ENCODE measurements at places on chromosomes 7 and 10.
A peak's percentile ranks its signal among the peaks of the same experiment; 100 is the strongest.

DNA sequence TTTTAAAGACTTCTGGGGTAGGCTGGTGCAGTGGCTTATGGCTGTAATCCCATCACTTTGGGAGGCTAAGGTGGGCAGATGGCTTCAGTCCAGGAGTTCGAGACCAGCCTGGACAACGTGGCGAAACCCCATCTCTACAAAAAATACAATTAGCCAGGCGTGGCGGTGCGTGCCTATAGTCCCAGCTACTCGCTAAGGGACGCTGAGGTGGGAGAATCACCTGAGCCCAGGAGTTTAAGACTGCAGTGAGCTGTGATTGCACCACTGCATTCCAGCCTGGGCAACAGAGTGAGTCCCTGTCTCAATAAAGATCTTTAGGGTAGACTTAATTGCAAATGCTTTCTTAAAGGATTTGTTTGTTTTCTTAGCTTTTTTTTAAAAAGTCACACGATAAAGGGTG is 29.3 kb downstream of the PTPN12 start:
- DNase-seq = no peak

- no peak for DNase-seq
These were observed 716.5 kb downstream of the INHBA start for GRCh38 chr7:40986351-40986873.

DNA sequence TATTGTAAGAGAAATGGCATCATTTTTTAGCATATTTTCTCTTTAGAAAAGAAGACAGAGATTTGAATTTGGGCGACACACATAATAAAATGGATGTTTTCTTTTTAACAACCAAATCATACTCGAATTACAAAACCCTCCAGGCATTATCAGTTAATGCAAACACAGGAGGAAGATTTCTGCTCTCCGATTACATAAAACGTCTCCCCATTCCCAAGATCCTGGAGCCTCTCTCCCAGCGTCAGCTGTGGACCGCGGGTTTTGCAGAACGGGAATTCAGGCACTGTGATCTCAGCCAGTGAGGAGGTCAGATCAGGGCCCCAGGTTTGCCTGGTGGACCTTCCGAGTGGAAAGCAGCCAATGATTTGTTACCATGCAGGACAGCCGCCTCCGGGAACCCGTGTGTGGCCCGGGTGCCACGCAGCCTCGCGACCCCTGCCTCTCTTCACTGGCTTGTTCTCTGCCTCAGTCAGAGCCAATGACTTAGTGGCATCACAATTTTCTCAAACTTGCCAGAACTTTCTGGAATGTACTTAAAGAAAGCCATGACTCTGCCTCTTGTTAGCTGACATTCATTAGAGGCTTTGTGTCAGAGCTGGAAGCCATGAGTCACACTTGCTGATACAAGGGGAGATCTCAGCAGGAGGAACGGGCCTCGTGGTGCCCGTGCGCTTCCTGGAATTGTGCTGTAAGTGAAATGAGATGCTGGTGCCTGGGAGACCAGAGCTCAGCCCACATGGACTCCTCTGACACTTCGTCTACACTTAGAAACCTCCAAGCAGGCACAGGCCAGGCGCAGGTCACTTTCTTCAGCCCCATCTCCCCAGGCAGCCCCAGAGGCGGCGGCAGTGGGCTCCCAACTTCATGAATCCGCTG is 246.1 kb downstream of the KLF6 start:
- DNase-seq = no peak

- no peak for DNase-seq
These were observed 310.9 kb upstream of the ZNF32 start for GRCh38 chr10:43959364-43960134.

DNA sequence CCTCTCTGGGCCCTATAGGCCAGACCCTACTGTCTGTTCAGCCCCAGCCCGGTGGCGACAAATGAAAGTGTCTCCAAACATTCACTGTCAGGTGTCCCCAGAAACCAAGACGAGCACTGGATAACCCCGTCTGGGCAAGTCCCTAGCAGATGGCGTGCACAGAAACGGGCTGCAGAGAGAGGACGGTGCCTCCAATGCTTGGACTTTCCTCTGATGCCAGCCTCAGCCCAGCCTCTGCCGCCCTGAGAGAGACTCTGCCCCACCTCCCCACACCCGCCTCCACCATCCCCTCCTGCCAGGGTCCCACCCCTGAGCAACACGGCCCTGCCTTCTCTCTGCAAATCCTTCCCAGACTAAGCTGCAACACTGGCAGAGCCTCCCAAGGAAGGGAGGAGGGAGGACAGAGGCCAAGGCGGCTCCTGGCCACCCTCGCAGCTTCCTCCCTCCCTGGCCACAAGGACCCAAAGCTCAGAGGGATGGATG is 7.4 kb upstream of the LFNG start:
- DNase-seq = no peak

DNA sequence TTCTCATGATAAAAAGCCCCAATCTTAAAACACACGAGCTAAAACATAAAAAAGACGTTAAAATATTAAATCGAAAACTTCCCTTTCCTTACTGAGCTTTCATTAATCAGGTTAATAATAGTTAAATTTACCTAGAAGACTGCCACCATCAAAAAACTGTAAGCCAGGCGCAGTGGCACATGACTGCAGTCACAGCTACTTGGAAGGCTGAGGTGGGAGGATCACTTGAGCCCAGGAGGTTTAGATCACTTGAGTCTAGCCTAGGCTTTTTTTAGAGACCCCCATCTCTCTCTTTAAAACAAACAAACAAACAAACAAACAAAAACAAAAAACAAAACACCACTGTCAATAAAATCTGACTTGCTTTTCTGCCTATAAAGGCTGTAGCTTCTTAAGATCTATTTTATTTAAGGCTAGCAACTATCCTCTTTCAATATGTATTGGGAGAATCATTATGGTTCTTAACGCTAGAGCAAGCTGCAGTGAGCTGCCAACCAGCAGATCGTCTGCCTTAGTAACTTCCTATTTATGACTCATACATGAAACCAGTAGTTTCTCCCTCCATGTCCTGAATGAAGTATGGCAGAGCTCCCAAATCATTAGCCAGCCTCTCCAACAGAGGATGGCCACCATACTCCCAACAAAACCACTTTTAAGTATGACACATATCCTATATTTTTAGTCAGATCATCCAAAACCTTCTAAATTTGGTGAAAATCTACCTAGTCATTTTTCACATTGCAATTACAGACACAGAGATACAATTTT is 163.7 kb downstream of the SRPK2 start:
- DNase-seq = peak; percentile 23

GRCh38 chr10:88995156-88995876 is 4.7 kb downstream of the FAS start:
- DNase-seq = no peak

GRCh38 chr7:107779647-107780099 is 23.4 kb downstream of the SLC26A3 start:
- DNase-seq = no peak

DNA sequence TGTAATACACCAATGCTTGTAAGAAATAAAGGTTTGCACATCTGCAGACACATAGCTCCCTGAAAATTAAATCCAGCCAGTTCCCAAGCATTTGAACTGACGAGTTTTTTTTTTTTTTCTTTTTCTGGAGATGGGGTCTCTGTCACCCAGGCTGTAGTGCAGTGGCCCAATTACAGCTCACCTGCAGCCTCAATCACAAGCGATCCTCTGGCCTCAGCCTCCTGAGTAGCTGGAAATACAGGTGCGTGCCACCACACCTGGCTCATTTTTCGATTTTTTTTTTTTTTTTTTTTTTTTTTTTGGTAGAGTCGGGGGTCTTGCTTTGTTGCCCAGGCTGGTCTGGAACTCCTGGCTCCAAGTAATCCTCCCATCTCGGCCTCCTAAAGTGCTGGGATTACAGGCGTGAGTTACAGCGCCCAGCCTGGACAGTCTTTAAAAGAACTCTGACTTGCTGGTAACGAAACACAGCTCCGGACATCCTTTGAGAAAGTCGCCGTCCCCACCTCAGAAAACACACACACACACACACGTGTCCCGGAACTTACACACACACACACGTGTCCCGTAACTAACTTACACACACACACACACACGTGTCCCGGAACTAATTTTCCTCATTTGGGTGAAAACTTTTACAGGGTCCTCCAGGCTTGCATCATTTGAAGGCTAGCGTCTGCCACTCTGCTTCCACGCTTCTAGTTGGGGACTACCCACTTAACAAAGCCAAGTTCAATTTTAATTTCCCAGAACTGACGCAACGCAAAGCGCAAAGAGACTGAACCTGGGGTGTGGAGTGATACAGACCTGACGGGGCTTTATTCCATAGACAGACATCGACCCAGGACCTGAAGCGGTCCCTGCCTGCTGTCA is 18.6 kb downstream of the OCM2 start:
- DNase-seq = peak; percentile 23

GRCh38 chr10:118776033-118776432 is 21.3 kb upstream of the CACUL1 start:
- DNase-seq = no peak

- no peak for DNase-seq
These were observed 203.8 kb upstream of the ZMIZ1 start for GRCh38 chr10:78864761-78865537.

DNA sequence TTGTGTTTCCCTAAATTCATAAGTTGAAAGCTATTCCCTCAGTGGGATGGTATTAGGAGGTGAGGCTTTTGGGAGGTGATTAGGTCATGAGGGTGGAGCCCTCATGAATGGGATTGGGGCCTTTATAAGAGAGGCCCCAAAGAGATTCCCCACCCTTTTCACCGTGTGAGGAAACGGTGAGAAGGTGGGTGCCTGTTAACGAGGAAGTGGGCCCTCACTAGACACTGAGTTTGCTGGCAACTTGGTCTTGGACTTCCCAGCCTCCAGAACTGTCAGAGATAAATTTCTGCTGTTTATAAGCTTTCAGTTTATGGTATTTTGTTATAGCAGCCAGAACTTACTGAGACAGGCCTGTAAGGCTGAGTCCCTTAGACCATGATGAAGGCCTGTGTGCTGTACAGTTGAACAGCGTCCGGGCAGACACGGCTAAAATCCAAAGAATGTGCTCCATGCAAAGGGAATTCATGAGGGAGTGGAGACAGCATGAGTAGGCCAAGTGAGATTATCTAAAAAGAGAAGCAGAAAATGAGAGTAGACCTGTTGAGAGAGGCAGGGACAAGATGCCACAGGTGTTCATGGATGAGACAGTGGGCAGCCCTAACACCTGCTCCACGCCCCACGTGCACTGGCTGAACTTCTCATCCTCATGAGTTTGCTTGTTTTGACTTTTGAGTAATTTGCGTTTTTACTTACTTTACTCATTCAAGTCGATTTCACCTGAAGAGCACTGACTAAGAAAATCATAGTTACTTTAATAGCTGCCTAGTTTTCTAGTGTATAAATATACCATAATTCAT is 66.9 kb upstream of the SFMBT2 start:
- DNase-seq = peak; percentile 68

DNA sequence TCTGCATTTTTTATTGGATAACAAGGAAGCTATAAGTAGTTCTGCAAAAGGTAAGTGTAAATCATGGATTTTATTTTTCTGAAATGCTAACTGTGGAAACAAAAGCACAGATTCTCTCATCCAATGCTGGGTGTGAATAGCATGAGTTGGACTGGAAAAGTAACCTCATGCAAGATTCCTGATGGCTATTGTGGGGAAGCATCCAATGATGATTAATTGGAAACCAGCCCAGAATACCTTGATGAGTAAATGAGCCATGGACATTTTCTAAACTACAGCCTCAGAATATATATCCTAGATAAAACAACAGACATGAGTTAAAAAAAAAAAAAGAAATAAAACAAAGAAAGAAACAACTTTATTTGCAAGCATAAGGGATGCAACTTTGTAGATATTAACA is 934.6 kb downstream of the CCSER2 start:
- DNase-seq = no peak

- no peak for DNase-seq
These were observed 9.9 kb downstream of the SLC25A13 start for GRCh38 chr7:96311967-96312366.

GRCh38 chr7:25854608-25855497 is 297.1 kb upstream of the NFE2L3 start:
- no peak for DNase-seq

GRCh38 chr10:43278216-43278615 is 11.4 kb upstream of the RASGEF1A start:
- no peak for DNase-seq

- no peak for DNase-seq
These were observed 42.7 kb downstream of the PLAU start for GRCh38 chr10:73953665-73954064.
